ENCODE measurements at places on chromosomes 5 and 9.

DNA sequence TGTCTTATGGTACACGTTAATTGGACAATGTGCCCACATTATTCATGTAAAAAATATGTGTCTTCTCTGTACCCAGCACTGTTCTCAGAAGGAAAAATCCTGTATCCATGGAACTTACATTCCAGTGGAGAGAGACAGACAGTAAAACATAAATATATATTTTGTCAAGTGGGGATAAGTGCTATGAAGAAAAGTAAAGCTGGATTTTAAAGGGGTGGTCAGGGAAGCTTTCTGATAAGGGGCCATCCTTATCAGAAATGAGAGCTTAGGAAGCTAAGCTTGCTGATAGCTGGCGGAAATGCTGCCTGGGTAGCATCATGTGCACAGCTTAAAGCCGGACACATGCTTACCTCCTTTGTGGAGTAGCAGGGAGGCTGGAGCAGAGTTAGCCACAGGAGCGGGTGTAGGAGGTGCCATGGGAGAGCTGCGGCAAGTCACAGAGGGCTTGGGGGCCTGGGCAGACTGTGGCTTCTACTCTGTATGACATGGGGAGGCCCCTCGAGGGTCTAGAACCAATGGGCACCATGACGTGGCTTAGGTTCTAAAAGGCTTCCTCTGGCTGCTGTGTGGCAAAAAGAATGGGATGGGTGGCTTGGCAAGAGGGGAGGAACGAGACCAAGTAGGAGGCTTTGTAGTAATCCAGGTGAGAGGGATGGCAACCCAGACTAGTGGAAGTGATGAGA, 141.7 kb downstream of the FGF1 start:
- no peak for DNase-seq

GRCh38 chr5:135162661-135163265, 128.7 kb upstream of the PITX1 start:
- no peak for DNase-seq

DNA sequence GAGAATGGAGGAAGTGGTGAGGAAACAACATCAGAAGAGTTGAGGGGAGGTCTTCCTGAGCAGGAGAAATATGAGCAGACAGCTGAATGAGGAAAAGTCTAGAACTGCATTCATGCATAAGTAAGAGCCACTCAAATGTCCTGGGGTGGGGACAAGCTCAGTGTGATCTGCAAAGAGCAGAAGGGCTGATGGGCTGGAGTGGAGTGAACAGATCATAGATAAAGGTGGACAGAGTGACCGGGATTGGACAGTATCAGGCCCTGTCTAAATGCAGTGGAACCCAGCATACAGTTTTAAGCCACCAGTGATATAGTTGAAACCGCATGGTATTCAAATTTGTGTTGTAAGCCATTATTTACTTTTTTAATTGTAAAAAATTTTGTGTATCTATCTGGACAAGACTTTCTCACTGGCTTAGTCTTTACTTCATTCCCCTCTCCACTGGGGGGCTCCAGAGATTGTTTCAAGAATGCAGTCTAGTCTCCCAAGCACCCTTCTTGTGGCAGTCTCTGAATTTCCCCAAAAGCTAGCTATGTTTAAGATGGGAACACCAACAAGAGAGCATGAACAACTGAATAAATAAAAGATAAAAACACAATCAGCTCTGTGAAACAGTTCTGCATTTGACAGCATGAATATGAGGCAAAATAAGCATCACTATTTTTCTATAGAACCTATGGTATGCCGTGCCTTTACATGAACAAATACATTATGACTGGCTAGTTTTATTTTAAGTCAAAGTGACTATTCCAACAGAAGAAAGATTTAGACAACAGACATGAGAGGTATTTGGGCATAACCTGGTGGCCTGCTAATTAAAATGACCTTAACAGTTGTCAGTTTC, 10.7 kb upstream of the STK32A start:
- peak; percentile 17 for DNase-seq

DNA sequence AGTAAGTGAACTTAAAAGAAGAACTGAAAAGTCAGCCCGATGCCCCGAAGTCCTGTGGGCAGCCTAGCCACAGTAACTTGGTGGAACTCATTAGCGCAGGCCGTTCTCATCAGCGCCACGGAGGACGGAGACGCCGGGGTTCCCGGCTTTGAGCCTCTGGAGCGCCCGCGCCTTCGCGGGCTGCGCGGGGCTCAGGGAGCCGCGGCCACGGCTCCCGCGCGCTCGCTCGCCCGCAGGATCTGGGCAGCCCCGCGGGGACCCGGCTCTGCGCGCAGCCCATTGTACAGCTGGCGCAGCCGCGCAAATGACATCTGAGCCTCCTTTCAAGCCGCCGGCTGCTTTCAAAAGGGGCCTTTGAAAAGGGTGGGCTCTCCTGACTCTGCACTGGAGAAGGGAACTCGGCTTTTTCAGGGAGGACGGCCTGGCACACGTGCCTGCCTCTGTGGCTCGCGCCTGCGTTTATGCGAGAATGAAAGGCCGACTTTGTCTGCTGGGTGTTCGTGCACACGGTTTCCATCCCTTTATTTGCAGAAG, 40.7 kb downstream of the TLR4 start:
- no peak for DNase-seq

DNA sequence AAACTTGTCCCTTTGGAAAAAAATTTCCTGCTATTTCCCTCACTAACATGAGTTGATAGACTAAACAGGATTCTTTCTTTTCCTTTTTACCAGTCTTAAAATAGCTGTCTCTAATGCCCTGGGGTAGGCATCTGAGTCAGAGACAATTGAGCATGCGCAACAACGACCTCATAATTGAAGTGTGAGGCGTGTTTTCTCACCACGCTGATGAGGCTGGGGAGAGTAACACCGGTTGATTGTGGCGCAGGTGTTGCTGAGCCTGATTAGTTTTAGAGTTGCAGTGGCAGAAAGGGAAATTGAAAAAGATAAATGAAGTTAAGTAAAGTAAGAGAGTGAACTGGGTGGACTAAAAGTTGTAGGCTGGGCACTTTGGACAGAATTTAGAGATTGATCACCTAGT, 213.7 kb downstream of the TLR4 start:
- no peak for DNase-seq

- DNase-seq: no peak
Observed at GRCh38 chr5:168691891-168692290, 112.7 kb upstream of the PANK3 start.

GRCh38 chr9:115202181-115202580, 84.2 kb upstream of the TNC start:
- DNase-seq: no peak

DNA sequence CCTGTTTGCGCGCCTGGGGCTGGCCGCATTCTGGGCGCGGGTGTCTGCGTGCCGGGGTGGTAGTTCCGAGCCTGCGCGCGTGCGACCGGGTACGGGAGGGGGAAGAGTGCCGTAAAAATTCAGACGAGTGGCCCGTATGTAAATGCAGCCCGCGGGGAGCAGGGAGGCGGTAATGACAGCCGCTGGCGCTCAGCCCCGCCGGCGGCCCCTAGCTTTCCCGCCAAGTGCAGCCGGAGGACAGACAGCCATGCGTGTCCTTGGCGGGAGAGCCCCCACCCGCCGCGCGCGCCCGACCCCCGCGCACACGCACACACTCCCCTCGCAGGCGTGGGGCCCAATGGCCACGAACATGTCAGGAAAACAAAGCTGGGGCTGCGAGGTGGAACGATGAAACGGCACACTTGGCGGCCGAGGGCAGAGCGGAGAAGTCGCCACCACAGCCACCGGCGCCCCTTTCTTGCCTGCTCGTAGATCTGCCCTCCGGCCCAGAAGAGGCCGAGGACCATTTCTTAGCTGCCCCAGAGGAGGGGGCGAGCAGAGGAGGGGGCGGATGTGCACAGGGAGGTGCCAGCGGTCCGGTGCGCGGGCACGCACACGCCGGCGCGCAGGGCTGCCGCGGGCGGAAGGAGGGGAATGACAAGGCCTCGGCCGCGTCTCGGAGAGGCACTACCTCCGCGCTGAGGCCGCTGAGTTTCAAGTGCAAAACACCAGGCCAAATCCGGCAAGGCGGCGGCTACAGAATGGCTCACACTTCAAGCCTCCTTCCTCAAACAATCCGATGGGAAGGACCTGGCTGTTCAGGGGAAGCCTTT, 208.4 kb downstream of the MEF2C start:
- DNase-seq: no peak
